ENCODE measurements at places on chromosomes 7 and 10. TPM values are rescaled to one million over a fixed set of nuclear protein-coding genes. Genes with fewer than 3 reads are reported as not detected.
A peak's percentile ranks its signal among the peaks of the same experiment; 100 is the strongest.

HMX3 gene
- total RNA-seq = 0.45 TPM

FGL2 gene
- total RNA-seq = 0.95 TPM

OPN4 gene
- total RNA-seq = not detected

ATG9B gene
- 12.6 TPM for total RNA-seq

CUBN gene
- 0.38 TPM for total RNA-seq

- no peak for DNase-seq
These were observed 855.1 kb downstream of the LRMDA start for GRCh38 chr10:76286536-76286935.

GRCh38 chr7:30469303-30469702, 9.3 kb downstream of the NOD1 start:
- no peak for DNase-seq

GRCh38 chr7:12884033-12884432, 196.6 kb downstream of the ARL4A start:
- DNase-seq = no peak

DNA sequence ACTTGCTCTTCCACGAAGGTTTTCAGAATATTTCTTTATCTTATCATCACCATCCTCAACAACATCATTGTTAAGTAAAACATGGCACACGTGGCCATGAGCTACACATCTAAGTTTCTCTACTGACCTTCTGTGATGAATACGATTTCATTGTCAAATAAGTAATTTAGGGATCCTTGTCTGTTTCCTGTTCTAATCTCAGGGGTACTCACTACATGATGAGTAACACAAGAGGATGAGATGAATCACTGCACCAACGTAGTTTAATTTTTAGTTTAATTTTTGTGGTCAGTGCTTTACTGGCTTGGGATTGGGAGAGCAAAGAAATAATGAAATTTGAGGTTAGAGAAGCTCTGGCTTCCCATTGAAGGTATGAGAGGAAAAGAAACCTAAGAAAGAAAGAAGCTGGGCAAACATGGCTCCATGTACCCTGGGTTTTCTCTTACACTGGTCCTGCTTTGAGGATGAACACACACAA, 461.9 kb upstream of the KLF6 start:
- no peak for DNase-seq

GRCh38 chr7:85074-85882, 107.1 kb upstream of the FAM20C start:
- no peak for DNase-seq

DNA sequence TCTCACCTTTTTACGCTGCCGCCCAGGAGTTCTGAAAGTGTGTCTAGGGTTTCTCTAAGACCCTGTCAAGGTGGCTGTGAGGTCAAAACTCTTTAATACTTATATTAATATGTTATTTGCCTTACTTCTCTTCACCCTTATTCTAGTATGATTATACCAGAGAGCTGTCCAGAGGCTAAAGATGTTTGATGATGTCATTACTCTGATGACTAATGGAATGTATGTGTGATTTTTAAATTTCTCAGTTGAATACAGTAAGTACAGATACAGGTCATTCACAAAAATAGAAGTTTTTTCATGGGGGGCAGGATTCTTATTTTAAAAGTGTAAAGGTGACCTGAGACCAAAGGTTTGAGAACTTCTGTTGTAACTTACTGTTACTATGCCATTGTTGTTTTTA, 150.6 kb upstream of the FOXP2 start:
- DNase-seq = no peak

GRCh38 chr7:100049441-100050291, at the start of gene ZSCAN21:
Gene ZSCAN21 (plus strand): TSS chr7:100049774. CDS start chr7:100057007, 7,233 bp downstream.
- peak; percentile 84 for DNase-seq

GRCh38 chr7:157513682-157514081, 176.9 kb downstream of the DNAJB6 start:
- no peak for DNase-seq

GRCh38 chr7:128160296-128160695, 80.8 kb upstream of the LEP start:
- no peak for DNase-seq

GRCh38 chr7:441684-442421, 77.8 kb downstream of the PDGFA start:
- DNase-seq = no peak

DNA sequence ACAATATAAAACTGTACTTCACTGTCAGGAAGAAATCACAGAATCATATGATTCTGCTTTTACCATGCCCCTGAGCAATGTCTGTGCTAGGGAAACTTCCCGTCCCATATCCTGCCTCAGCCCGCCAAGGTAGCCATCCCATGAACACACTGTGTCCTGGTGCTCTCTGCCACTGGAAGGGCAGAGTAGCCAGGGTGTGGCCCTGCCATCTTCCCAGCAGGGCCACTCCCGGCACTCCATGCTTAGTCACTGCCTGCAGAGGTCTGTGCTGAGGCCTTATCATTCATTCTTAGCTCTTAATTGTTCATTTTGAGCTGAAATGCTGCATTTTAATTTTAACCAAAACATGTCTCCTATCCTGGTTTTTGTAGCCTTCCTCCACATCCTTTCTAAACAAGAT, 31.8 kb downstream of the AP3M1 start:
- DNase-seq = no peak

GRCh38 chr7:122166740-122167139, 22.7 kb upstream of the AASS start:
- DNase-seq = no peak

- no peak for DNase-seq
These were observed 79.9 kb downstream of the CDK14 start for GRCh38 chr7:90675982-90676381.

DNA sequence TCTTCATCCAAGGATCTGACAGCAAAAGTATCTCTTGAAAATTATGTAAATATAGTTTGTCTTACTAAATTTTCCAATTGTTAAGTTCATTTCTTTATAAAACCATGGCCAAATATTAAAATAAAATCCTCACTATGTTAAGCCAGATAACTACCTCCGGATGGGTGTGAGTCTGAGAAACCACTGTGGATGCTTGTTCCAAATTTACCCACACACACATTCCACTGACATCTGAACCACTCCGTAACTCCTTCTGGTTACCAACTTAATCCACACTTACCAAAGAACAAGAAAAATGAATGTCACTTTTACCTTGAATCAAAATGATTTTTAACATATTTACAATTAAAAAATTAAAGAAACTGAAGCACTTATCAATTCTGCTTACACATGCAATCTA, 19.7 kb downstream of the CYTH3 start:
- DNase-seq = no peak

DNA sequence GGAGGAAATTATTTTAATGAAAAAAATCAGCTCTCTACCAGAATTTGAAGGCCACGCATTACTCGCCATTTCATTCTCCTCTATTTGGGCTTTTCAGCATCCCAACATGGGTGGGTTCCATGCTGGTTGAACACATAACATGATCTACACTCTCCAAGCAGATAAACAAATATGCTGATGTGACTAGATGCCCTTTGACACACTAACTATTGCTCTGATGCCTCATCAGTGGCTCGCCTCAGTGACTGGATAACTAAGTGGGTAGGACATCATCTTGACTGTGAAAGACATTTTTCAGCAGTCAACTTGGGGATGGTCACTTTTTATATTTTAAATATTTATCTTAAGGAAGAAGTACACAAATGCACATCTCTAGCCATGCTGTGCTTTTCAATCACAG, 113.9 kb upstream of the LAMB4 start:
- no peak for DNase-seq

DNA sequence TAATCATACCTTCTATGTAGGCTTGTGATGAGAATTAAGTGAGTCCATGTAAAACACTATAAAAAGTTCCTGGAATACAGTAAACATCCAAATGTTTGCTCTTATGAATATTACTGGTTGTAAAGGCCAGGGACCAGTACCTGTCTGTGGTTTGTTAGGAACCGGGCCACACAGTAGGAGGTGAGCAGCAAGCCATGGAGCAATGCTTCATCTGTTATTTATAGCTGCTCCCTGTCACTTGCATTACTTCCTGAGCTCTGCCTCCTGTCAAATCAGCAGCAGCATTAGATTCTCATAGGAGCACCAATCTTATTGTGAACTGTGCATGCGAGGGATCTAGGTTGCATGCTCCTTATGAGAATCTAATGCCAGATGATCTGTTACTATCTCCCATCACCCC, 662.0 kb upstream of the ANKRD30A start:
- DNase-seq = no peak
